ENCODE measurements at places on chromosomes 16 and 17.

DNA sequence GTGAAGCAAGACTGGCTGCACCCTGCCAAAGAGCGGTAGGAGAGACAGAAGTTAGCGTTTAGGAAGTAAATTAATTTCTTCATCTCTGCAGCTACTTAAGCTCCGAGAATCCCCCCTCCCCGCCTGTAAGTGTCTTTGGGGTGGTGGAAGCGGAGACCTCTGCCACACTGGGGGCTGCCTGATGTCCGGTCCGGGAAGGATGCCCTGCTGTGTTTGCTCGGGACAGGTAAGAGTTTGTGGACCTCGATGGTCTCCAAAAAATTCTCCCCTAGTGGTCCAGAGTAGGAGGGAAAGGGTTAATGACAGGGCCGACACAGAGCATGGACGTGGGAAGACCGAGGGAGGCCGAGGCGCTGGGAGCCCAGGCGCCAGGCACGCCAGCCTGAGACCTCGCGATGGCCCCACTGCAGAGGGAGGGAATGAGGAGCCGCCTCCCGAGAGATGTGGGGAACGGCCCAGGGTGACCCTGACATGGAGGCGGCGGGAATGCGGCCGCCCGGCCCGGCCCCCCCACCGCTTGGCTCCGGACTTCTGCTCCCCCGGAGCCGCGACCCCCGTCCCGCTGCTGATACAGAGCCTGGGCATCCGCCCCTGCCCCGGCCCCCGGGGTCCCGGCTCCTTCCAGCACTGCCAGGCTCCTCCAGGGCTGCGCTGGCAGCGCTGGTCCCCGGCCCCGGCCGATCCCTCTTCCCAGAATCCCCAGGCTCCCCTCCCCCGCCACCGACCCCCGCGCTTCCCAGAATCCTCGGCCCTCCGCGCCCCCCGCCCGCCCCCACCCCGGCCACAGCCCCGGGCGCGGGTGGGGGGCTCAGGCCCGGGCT lies 680 bp downstream of the ZNF629 start:
- DNase-seq = no peak

GRCh38 chr17:75933808-75934207 lies 7.0 kb downstream of the FBF1 start:
- DNase-seq = peak; percentile 42

- no peak for DNase-seq
Observed at GRCh38 chr17:16878084-16878483, 93.8 kb downstream of the TNFRSF13B start.

GRCh38 chr16:71885261-71885650 lies 1.3 kb upstream of the ZNF821 start:
- no peak for DNase-seq

- DNase-seq = peak; percentile 45
Observed at GRCh38 chr17:17723354-17724261, 42.4 kb downstream of the RAI1 start.

- no peak for DNase-seq
Observed at GRCh38 chr17:3980381-3981014, 16.3 kb upstream of the ATP2A3 start.

- no peak for DNase-seq
Observed at GRCh38 chr16:85660843-85661739, 27.7 kb downstream of the GINS2 start.

GRCh38 chr16:88458039-88458772 lies 5.1 kb downstream of the ZFPM1 start:
- DNase-seq = no peak

DNA sequence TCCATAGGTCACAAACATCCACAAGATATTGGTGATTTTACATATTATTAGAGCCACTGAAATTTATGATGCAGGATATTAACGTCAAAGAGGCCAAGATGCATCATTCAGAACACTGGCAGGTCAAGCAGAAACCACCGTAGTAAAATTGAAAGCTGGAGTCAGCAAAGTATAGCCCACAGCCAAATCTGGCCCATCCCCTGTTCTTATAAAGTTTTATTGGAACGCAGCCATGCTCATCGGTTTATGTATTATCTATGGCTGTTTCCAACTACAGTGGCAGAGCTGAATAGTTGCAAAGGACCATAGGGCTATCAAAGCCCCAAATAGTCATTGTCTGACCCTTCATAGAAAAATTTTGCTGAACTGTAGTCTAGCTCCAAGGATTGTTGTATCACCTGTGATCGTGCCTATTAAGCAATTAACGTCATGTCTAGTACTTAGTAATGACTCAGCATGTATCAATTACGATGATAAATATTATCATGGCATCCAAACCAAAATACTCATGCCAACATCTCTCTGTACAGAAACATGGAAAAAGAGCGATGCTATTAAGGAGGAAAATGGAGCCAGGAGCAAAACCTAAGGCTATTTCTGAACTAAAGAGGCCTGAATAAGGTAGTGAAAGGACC lies 165.6 kb downstream of the IRX3 start:
- no peak for DNase-seq

DNA sequence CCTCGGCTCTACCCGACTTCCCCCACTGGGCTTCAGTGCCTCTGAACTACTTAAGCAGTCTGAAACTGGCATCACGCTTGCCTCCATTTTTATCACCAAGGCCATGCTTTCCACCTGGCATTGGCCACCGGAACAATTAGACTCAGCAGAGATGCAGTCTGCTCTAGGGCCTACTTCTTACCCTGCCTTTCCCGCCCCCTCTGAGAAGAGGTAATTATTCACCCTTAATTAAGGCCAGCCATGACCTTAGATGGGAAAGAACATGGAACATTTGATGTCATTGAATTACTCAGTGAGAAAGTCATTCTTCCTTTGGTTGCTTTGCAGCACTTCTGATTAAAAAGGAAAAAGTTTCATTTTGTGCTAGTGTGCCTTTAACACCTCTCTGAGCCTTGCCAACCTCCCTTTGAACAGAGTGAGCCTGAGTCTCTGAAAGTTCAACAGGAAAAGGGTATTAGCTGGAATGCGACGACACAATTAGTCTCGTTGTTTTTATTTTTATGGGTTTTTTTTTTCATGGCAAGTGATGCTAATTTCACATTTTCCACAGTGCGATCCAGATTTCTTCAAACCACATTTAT lies 60.9 kb upstream of the TNRC6A start:
- DNase-seq = peak; percentile 59

GRCh38 chr17:58969156-58969555 lies 137.5 kb downstream of the TRIM37 start:
- DNase-seq = no peak

- no peak for DNase-seq
Observed at GRCh38 chr17:3801347-3801746, 359 bp upstream of the ITGAE start.

DNA sequence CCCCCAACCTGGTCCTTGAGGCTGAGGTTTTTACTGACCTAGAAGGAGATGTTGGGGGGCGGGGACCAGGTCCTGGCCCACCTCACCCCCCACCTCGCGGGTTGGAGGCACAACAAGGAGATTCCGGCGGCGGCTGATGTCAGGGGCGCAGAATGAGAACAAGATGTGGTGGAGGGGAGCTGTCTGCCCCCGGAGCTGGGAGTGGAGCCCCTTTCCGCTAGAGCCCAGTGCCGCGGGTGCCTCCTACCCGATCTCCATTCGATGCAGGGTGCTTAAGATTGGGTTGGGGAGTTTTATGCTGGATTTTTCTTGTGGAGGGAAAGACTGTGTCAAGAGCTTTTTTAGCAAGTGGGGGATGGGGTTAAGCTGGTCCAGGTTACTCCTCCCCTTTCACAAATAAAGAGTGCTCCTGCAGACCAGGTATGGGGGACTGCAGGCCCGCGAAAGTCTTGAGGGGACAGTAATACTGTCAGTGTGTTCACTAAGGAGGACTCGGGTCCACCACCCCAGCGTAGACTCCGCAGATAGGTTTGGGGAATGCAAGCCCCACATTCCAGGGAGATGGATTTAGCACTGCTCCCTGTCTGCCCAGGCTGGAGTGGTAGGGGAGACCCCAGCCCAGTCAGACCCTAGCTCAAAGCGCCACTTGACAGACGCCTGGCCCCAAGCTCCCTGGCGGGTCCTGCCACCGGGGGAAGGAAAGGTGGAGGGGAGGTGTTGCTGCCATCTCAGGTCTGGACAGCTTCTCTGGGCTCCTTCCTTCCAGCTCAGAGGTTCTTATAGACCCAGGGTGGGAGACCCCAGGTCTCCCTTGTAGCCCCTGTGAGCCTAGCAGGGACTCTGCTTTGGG lies 2.0 kb downstream of the CACNA1G start:
- DNase-seq = no peak
